ENCODE measurements at places on chromosomes 2 and 18. TPM values are rescaled to one million over a fixed set of nuclear protein-coding genes. Genes with fewer than 3 reads are reported as not detected.

DNA sequence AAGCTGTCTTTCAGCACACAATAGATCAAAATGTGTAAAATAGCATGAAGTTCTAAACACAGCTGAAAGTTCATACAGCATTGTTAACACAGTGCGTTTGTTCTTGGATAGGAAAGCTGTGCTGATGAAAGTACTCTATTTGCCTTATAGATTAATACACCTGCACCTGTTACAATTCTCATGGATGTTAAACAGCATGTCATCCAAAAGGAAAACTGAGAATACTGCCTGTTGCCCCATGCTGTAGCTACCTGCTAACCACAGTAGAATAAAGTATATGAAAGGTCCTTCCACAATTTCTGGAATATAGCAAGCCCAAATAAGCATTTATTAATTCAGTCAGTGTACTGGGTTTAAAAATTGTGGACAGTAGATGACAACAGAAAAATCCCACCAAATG lies 166.7 kb upstream of the DTNA start:
- DNase-seq = no peak

Gene B4GALT6
- 0.94 TPM for total RNA-seq

Gene VWA3B
- total RNA-seq = not detected

- DNase-seq = no peak
Measured at GRCh38 chr2:235639885-235640284, 146.0 kb downstream of the AGAP1 start.

Gene LRP1B
- total RNA-seq = not detected

DNA sequence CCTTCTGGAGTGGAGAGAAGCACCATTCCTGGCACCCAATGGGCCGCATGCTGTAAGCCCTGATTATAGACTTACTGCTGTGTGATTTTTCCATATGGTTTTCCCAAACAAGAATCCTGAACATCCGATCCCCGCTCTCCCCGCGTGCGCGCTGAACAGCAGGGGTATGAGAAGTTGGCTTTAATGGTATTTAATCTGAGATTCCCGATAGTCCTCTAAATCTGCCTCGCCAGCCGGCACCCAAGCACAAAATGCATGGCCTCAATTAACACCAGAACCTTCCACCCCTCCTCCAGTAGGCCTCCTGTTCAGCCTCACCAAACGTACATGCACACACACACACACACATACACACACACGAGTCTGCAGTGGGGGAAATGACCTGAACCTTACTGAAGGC lies 480.3 kb downstream of the BCL11A start:
- no peak for DNase-seq

- no peak for DNase-seq
Measured at GRCh38 chr18:35473562-35473961, 24.2 kb downstream of the INO80C start.

GRCh38 chr2:145777914-145778313 lies 1258.0 kb upstream of the ZEB2 start:
- DNase-seq = no peak

- no peak for DNase-seq
Measured at GRCh38 chr2:61448229-61448628, 22.7 kb downstream of the USP34 start.

Gene CBLN2
- not detected for total RNA-seq

- DNase-seq = no peak
Measured at GRCh38 chr2:174334781-174335251, at the start of gene SP9. TSS of gene SP9 (plus strand) at chr2:174334954. CDS start at chr2:174335093, 139 bp downstream.

- DNase-seq = no peak
Measured at GRCh38 chr2:156098506-156098905, 234.0 kb downstream of the NR4A2 start.

Gene PSMG2
- total RNA-seq = 62.0 TPM

DNA sequence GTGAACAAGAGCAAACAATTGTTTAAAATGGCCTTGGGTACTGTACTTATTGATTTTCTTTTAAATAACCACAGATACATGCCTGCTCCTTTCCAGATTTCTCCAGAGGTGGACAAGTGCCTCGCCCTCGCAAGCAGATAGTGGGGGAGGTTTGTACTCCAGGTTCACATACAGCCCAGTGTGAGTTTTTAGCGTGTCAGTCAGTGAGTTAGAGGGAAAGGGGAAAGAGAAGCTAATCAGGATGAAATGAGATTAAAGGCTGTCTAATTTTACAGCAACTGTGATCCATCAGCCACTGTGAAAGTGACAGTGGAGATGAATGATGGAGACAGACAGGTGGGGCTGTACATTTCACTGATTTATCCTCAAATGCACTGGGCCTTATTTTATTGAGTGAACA lies 74.7 kb downstream of the KLHL14 start:
- DNase-seq = no peak

- no peak for DNase-seq
Measured at GRCh38 chr2:200110381-200110780, 155.0 kb downstream of the MAIP1 start.

DNA sequence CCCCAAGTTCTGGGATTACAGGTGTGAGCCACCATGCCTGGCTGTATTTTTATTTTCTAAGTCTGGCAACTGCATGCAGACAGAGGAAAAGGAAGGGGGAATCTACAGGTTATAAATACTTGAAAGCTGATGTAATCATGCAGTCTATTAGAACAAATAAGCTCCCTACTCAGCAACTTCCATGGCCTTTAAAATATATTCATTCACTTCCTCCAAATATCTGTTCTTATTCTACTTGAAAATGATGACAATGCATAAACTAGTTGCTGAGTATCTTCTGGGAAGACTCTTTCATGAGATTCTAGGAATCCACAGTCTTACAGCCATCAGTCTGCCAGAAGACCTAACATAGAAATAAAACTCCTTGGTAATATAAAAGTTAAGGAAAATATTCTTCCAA lies 66.9 kb upstream of the NCKAP5 start:
- no peak for DNase-seq

GRCh38 chr2:121999264-121999663 lies 243.8 kb downstream of the TSN start:
- no peak for DNase-seq

Gene IHH
- not detected for total RNA-seq

- DNase-seq = no peak
Measured at GRCh38 chr2:43034242-43034619, 192.2 kb downstream of the ZFP36L2 start.

Gene HOXD13
- total RNA-seq = not detected

Gene C2orf78
- not detected for total RNA-seq

DNA sequence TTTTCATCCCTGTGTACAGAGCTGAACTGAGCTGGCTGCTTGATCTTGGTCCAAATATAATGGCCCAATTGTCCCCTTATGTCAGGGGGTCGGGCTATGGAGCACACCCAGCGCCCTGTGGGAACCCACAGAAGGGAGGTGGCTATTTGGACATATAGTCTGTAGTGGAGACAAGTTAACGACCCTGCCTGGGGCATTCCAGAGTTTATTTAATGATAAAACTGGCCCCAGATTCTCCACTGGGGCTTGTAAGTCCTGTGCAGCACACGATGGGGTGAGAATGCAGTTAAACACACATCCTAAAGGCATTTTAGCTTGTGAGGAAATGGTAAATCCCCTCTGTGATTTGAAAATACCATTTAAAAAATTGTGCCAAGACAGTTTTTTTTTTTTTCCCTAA lies 72.9 kb downstream of the QPCT start:
- DNase-seq = no peak

DNA sequence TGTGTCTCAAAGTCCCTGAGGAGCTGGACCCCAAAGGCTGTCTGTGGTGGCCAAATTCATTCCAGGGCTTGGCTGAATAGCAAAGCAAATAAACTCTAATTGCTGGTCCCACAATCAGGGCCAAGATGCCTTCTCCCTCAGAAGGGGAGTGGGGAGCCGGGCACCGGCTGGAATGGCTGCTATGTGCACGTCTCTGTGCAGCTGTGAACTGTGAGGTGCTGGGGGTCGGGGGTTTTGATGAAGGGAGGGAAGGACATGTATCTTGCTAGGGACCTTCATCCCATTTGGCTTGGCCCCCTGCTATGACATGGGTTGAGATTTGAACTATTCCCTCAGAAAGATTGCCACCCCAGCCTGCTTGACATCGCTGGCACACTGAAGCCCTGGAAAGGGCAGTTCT lies 60.4 kb downstream of the CIB4 start:
- no peak for DNase-seq

DNA sequence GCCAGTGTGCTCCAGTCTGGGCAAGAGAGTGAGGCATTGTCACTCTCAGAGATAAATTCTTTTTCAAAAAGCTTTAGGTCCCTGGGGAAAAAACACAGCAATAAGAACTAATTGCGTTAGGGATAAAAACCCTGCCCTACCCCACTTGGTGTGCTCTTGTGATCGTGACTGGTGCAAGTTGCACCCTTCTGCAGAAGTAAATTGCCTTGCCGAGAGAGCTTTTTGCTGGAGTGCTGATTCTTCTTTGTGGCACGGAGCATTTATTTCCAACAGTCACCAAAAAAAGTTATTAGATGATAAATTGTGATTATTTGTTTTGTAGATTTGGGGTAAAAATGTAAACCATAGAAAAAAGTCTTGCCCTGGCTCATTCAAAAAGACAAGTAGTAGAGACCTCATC lies 12.3 kb upstream of the GPR55 start:
- DNase-seq = no peak
